ENCODE measurements at places on chromosomes 4 and X.
A peak's percentile ranks its signal among the peaks of the same experiment; 100 is the strongest.

GRCh38 chr4:40956721-40957255, 207.0 kb downstream of the NSUN7 start:
- no peak for DNase-seq

DNA sequence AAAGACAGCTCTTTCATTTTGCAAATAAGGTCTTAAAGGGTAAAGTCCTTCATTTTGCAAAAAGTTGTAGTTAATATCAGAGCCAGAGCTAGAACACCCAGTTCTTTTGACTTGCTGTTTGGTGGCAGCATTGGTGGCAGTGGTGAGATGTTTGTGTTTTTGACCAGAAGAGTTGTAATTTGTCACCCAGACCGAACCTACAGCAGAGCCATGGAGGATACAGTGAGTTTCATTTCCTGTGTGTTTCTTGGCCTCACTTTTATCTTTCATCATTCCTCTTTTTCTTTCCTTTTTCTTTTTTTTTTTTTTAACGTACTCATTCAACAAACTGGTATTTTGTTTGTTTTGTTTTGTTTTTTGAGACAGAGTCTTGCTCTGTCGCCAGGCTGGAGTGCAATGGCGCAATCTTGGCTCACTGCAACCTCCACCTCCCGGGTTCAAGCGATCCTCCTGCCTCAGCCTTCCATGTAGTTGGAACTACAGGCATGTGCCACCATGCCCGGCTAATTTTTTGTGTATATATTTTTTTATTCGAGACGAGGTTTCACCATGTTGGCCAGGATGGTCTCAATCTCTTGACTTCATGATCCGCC, 116.4 kb downstream of the AFF1 start:
- no peak for DNase-seq

DNA sequence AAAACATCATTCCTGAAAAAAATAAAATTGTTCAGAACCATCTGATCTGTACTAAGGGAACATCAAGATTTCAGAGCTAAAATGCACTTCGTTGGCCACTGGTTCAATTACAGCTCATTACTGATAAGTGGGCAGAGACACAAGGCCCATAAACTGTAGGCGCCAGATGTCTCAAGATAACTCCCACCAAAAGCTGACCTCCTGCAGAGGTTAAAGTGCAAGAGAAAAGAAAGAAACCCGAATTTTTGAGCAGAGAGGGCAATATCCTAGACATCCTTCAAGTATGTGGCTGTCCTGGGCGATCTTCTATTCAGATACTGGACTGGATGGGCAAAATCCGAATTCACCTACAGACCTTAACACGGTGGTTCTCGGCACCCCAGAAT, 660 bp downstream of the GEMIN8 start:
- DNase-seq: no peak

DNA sequence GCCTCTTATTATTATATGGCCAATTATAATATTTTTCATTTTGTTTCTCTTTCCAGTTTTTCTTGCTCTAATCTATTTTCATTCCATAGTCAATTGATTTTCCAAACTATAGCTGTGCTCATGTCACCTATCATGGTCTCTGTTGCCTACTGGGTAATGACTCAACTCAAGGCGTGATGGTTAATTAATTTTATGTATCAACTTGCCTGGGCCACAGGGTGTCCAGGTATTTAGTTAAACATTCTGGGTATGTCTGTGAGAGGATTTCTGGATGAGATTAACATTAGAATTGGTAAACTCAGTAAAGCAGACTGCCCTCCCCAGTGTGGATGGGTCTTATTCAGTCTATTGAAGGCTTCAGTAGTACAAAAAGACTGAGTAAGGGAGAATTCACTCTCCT, 9.9 kb downstream of the FHIP1A start:
- DNase-seq: no peak

GRCh38 chr4:74410272-74410671, 34.7 kb upstream of the AREG start:
- DNase-seq: no peak

- DNase-seq: no peak
These were observed 37.8 kb downstream of the WWC2 start for GRCh38 chr4:183136855-183137254.

DNA sequence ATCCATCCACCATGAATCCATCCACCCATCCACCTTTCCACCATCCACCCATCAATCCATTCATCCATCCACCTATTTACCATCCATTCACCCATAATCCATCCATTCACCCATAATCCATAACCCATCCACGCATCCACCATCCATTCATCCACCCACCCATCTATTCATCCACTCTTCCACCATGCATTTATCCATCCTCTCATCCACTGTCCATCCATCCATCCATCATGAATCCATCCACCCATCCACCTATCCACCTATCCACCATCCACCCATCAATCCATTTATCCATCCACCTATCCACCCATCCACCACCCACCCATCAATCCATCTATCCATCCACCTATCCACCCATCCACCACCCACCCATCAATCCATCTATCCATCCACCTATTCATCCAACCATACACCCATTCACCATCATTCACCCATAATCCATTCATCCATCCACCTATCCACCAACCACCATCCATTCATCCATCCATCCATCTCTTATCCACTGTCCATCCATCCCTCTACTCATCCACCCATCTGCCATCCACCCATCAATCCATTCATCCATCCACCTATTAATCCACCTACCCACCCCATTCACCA, 179.7 kb upstream of the PSAPL1 start:
- no peak for DNase-seq

- DNase-seq: no peak
These were observed 703.1 kb downstream of the CENPC start for GRCh38 chr4:66842026-66842723.

- no peak for DNase-seq
These were observed 84.4 kb upstream of the ARMCX2 start for GRCh38 chrX:101744085-101744484.

DNA sequence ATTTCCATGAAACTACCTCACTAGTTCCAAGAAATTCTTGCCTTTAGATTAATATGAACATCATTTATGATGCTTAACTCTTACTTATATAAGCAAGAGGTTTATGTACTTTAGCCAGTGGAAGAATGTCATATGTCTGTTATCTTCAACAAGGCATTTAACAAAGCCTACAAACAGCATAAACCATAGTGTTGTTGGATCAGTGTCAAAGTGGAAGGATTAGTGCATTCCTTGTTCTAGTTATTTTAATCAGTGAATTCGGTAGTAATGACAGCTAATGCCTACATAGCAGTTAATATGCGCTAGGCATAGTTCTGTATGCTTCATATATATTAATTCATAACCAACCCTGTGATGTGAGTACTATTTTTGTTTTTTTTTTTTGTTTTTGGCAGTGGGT, 3.1 kb downstream of the PI4K2B start:
- DNase-seq: no peak

- no peak for DNase-seq
These were observed 60.8 kb upstream of the CBR4 start for GRCh38 chr4:169070895-169071218.

GRCh38 chr4:74038425-74039314, at the start of gene CXCL3:
TSS of gene CXCL3 (minus strand) at chr4:74038689. CDS start at chr4:74038611, 78 bp downstream.
- DNase-seq: no peak

DNA sequence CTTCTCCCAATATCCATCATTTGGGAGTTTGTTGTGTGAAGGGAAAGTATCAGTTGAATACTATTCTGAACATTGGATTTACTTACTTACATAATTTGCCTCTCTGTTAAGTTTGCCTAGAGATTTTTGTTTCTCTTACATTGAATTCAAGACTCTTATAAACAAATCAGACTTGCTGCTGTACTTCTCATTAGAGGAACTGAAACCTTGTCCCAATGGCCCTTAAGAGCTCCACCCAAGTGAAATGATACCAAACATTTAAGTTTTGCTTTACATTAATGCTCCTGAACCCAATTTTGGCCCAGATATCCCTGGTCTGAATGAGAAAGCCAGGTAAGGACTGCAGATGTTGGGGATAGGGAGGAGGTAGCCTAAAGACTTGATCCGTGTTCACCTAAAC, 32.0 kb downstream of the HAND2 start:
- no peak for DNase-seq

GRCh38 chr4:78796526-78796925, 20.4 kb downstream of the BMP2K start:
- no peak for DNase-seq

DNA sequence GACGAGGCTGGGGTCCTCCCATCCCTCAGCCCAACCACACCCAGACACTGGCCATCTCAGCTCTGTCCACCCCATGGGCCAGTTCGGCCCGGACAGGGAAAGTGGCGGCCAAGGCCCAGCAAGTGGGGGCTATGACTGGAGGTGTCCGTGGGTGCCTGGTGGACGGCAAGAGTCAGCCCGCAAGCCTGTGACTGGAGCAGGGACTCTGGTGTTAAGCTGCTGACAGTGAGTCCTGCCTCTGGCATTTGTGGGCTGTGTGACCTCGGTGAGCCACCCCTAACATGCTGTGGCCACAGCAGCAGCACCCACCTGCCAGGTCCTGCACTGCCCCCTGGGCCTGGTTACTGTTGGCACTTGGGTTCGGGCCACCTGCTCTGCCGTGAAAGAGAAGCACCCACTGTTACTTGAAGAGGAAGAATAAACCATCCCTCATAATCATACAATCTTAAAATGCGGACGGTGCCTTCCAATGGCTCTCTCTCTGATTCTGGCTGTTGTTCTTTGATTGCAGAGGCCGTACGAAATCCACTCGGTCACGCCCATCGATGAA, 252.0 kb downstream of the EVC2 start:
- DNase-seq: no peak

GRCh38 chr4:128716338-128716737, 93.2 kb upstream of the JADE1 start:
- DNase-seq: no peak

DNA sequence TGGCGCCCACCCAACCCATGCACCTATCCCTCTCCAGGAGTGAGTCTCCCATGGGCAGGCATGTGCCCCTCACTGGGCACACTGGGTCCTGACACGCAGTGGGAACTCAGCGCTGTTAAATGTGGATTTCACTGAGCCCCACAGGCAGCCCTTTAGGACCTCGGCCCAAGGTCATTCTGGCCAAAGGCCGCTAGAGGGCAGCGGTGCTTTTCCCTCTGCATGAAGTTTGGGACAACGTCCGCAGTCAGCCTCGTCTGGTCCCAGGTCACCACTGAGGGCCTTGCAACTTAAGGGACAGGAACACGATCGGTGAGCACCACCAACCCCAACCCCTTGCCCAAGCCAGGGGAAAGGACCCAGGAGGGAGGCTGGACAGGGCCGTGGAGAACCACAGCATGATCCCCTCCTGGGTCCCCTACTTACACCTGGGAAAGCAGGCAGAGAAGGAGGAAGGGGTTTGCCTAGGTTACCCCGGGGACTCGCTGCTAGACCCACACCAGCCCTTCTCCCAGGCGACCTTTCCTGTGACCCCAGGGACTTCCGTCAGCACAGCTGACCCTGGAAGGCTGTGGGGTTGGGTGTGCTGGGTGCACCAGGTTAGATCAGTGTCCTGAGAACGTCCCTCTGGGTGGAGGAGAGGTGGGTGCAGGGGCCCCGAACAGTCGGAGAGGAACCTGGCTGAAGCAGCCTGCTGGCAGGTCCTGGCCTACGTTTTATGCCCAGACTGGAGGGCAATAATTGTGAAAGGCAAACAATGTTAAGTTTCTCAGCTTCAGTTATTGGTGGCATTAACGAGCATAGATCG, 24.0 kb downstream of the CYTL1 start:
- peak; percentile 26 for DNase-seq

- no peak for DNase-seq
These were observed 11.4 kb downstream of the SYN1 start for GRCh38 chrX:47608130-47608810.

- no peak for DNase-seq
These were observed 8.1 kb downstream of the SCARB2 start for GRCh38 chr4:76205476-76205875.

DNA sequence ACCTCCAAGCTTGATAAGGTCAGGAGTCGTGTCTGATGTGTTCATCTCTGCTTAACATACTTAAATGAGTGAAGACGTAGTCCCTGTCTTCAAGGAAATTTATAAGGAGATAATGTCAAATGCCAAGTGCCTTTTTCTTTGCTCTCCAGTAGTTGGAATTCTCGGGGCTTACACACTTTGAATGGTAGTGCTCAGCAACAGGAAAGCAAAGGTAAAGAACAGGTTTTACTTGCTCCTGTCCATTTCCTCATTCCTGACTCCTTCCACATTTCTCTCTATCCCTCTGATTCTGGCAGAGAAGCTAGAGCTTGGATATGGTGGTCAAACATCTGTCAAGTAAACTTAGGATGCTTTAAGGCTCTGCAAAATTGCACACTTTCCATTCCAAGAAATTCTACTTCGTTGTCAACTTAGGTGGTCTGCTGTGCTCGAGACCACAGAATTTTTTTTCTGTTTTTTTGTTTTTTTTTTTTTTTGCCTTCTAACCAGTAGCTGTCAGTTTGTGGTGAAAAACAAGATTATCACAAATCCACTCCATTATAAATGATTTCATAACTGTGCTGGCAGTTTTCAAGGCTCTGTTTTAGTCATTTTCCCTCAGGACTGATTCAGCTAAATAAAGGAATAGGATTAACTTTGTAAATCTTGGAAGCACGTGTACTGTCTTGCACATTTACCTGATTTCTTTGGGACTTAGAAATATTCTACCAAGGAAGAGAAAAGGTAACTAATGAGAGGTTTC, 180.8 kb upstream of the ANXA3 start:
- no peak for DNase-seq

DNA sequence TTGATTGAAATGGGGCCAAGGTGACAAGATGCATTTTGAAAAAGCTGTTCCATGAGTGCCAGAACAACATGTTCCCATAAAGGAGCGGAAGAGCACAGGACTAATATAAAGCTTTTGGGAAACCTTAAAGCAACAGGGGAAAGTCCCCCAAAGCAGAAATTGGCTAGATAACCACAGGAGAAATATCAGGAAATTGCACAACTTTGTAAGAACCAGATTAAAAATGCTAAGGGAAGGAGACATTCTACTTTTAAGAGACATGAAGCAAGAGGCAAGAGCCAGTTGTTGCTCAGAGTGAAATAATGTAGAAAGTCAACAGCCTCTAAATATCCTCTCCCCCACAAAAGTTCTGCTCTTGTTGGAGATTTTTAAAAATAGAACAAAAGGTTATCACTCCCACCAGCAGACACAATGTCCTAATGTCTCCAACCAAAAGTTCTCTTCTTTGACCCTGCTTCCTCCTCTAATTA, 85.2 kb upstream of the LNX1 start:
- DNase-seq: no peak

GRCh38 chr4:78061939-78062570, 4.9 kb downstream of the FRAS1 start:
- DNase-seq: no peak

GRCh38 chrX:111035991-111036390, 60.0 kb upstream of the PAK3 start:
- no peak for DNase-seq

GRCh38 chrX:115226929-115227328, 7.0 kb downstream of the LRCH2 start:
- no peak for DNase-seq

- no peak for DNase-seq
These were observed 348.1 kb downstream of the RAPGEF2 start for GRCh38 chr4:159451006-159451405.

- no peak for DNase-seq
These were observed 54.2 kb upstream of the SPANXN3 start for GRCh38 chrX:143571521-143571920.

- DNase-seq: peak; percentile 9
These were observed 895 bp downstream of the SMIM14 start for GRCh38 chr4:39637586-39638353.

GRCh38 chrX:69277369-69277990, 112.2 kb upstream of the PJA1 start:
- no peak for DNase-seq

GRCh38 chr4:121336706-121337105, 44.1 kb downstream of the QRFPR start:
- DNase-seq: no peak

Data from stimulated activated CD4-positive, alpha-beta T cell treated with anti-CD3 and anti-CD28 coated beads, Interleukin-4, amount 100 ng/mL, for 4 hours (primary cell).